ENCODE measurements at places on chromosomes 6 and 20.
A peak's percentile ranks its signal among the peaks of the same experiment; 100 is the strongest.

DNA sequence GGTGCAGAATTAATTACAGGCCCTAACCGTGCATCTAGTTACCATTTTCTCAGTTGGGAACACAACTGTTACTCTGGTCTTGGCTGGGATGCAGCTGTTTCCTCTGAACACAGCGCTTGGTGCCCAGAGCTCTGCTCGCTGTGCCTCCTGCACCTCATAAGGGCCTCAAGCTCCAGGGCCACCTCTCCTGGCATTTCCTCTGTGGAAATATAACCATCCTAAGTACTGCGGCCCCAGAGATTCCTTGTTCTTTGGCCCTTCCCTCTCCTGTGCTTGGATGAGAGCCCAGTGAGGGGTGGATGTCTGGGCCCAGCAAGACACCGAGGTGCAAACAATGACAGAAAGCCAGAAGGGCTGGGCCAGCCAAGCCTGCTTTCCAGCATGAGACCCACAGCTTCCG lies 169.9 kb upstream of the CST7 start:
- DNase-seq, result no peak

- no peak for DNase-seq
Observed at GRCh38 chr20:21016751-21017150, 89.4 kb downstream of the LINC00237 start.

GRCh38 chr6:30889921-30890645 lies 5.8 kb downstream of the DDR1 start:
- peak; percentile 2 for DNase-seq

- DNase-seq, result no peak
Observed at GRCh38 chr20:37342231-37343177, 3.4 kb upstream of the SRC start.

DNA sequence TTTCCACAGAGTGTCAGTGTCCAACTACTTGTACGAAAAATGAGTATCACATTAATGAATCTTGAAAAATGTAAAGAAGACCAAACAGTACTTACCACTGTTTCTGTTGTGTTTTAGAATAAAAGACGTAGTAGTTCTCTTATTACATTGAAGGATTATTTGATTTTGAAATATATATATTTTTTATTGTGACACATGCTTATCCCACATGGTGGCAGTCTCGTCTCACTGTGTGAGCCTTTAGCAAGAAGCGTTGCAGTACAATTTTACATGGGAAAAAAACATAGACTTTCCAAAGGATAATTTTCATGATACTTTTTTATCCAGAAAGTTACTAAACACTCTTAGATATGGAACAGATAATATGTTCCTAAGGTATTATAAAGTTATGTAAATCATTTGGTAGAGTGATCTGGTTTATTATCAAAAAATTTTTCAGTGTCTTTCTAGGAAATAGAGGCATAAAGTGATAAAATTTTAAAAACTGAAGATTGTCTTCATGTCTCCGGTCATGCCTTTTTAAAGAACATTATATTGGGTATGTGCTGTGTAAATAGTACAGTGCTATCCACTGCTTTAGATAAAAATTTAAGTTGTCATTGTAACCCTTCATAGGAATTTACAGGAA lies 117.5 kb upstream of the SAMD5 start:
- peak; percentile 1 for DNase-seq

- DNase-seq, result no peak
Observed at GRCh38 chr20:18778690-18779392, 34.7 kb upstream of the SCP2D1 start.

- DNase-seq, result no peak
Observed at GRCh38 chr6:13914351-13914750, 10.4 kb upstream of the RNF182 start.

DNA sequence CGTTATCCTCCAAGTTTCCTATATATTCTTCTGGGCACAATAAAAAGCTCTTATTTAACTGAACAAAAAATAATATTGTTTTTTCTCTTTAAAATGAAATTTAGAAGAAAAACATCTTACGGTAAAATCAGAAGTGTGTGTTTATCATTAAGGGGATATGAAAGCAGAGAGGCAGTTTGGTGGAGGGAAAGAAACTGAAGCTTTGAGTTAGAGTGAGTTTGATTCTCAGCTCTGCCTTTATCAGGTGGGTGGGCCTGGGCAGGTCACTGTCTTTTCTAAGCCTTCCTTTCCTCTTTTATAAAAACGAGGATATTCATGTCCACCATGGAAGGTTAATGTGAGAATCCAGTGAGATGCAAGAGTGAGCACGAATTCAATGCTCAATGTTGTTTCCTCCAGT lies 379.8 kb upstream of the CNR1 start:
- no peak for DNase-seq

DNA sequence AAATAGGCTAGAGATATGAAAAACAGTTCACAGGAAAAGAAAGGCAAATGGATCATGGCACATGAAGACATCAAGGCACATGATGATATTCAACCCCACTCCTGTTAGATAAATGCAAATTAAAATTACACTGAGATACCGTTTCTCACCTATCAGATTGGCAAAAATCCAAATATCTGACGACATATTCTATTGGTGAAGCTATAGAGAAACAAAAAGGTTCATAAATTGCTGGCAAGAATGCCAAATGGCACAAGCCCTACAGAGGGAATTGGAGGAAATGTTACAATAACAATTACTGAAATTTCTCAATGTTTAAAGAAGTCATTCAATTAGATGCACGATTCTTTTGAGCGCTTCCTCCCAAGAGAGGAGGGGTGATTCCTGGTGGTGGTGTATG lies 45.3 kb upstream of the DSN1 start:
- DNase-seq, result no peak

- no peak for DNase-seq
Observed at GRCh38 chr6:21826023-21826422, 232.5 kb downstream of the SOX4 start.

DNA sequence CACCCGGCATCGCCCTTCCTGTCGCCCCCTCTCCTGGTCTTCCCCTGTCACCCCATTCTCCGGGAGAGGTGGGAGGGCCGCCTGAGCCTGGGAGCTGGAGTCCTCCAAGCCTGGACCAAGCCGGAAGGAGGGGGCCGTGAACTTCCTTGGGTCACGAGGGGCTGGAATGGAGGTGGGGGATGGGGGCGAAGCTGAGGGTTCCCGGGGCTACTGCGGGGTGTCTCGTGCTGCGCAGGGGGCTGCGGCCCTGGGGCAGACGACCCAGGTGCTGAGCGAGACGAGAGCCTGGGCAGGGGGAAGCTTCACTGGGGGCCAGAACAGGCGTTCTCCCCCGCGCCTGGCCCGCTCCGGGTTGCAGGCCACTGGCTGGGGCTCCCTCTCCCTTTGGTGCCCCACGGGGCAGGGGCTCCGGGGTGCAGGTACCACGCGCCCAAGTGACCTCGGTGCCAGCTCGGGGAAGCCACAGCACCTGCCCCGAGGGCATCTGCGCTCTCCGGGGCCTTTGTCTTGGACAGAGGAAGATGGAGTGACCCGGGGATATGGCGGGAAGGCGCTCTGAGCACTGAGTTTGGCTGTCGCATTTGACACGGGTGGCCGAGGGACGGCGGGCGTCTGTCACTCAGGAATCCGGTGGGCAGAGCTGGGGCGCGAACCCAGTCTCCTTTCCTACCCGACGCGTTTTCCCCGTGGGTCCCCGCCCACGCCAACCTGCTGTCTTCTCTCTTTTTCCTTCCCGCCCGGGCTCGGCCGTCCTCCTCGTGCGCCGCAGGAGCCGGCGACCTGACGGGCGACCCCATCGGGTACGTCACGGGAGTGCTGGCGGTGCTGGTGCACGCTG lies 1.2 kb downstream of the SLC35D3 start:
- peak; percentile 71 for DNase-seq

GRCh38 chr20:17659801-17660200 lies 22.2 kb downstream of the RRBP1 start:
- no peak for DNase-seq

- no peak for DNase-seq
Observed at GRCh38 chr6:111243095-111243494, 155.8 kb downstream of the SLC16A10 start.

- no peak for DNase-seq
Observed at GRCh38 chr20:41068806-41069205, 40.2 kb downstream of the TOP1 start.

- no peak for DNase-seq
Observed at GRCh38 chr6:151499551-151499950, 5.7 kb downstream of the CCDC170 start.

- DNase-seq, result no peak
Observed at GRCh38 chr6:10451394-10451793, 36.5 kb upstream of the TFAP2A start.

DNA sequence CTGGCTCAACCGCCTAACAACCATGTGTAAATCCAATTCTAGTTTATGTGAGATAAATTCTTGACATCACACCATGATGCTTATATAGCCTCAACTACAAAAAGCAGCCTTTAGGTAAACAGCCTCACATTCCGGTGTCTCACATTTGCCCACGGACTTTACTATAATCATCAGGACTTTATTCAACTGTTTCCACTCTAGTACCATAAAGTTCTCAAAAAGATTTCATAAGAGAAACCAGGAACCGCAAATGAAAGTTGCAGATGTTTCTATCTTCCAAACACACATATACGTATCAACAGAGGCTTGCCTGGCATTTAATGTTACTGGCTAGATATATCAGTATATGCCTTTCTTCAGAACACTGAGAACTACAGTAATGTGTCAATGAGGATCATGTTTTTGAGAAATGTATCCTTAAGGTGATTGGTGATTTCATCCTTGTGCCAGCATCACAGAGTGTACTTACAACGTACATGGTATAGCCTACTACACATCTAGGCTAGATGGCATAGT lies 80.0 kb downstream of the EPB41L2 start:
- no peak for DNase-seq

DNA sequence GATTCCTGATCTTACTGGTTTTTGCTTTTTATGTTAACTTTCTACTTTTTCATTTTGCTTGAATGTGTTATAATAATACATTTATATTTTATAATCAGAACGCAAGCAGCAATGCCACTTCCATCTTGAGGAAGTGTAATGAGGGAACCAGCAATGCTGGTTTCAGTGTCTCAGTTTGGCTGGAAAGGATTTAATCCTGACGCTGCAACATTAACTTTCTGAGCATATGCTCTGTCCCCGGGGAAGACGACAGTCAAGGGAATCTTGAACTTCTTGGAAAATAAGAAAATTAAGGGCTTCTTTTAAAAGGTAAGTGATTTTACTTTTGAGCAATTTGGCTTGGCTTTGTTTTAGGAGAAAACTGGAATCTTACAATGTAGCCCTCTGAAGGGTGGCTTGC lies 205.5 kb upstream of the AGPAT4 start:
- no peak for DNase-seq

DNA sequence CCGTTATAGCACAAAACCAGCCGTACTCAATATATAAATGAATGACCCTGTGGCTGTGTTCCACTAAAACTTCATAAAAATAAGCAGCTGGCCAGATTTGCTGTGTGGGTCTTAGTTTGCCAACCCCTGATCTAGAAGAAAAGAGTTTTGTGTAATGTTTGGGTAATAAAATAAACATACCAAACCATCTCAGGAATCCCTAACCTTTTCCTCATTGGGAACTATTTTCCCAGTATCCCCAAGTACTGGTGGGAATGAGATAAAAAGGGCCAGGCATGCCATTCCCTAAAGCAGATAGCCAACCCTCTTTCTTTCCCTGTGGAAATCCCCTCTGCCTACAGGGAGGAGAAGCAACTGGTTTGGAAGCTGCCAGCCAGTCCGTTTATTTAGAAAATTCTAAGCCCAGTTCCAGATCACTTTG lies 169.1 kb upstream of the AKAP12 start:
- no peak for DNase-seq

- DNase-seq, result no peak
Observed at GRCh38 chr20:62051546-62052255, 14.0 kb downstream of the TAF4 start.

GRCh38 chr6:161094955-161095354 lies 103.4 kb downstream of the MAP3K4 start:
- no peak for DNase-seq

GRCh38 chr6:74318738-74319137 lies 622.7 kb downstream of the CD109 start:
- DNase-seq, result no peak

- no peak for DNase-seq
Observed at GRCh38 chr6:7086488-7086887, 21.3 kb upstream of the RREB1 start.

GRCh38 chr6:25851961-25852360 lies 20.1 kb upstream of the SLC17A1 start:
- DNase-seq, result no peak

GRCh38 chr20:30167540-30167939 lies 1089.9 kb upstream of the DEFB115 start:
- DNase-seq, result no peak

- no peak for DNase-seq
Observed at GRCh38 chr6:134686071-134686470, 263.8 kb downstream of the ALDH8A1 start.

DNA sequence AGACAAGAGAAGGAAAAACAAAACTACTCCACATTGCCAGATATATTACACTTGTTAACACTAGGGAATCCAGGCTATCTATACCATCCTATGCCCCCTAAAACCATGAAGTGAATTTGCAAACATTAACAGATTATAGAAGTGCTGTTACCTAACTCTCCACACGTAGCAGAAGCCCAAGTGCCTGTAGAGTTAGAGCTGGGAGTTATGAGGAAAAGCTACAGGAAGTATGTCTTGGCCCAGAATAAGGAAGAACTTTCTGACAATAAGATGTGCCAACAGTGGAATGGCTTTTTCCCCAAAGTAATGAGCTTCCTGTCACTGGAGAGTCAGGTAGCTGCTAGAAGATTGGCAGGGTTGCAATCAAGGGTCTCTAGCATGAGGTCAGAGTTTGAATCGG lies 32.5 kb downstream of the ADGRG6 start:
- no peak for DNase-seq

- no peak for DNase-seq
Observed at GRCh38 chr6:21965953-21966539, 330.8 kb downstream of the PRL start.

GRCh38 chr6:167469672-167470071 lies 144.8 kb downstream of the TTLL2 start:
- DNase-seq, result peak; percentile 76

- no peak for DNase-seq
Observed at GRCh38 chr6:140285998-140286690, 911.7 kb upstream of the CITED2 start.

- DNase-seq, result no peak
Observed at GRCh38 chr6:12366731-12367130, 76.6 kb downstream of the EDN1 start.

GRCh38 chr20:48298851-48299484 lies 513.7 kb upstream of the SULF2 start:
- DNase-seq, result peak; percentile 94
